T-helper 2 cell (primary cell): ENCODE measurements at places on chromosomes 6 and 20.

GRCh38 chr6:41318261-41318653, 17.2 kb upstream of the NCR2 start:
- no peak for DNase-seq

GRCh38 chr6:46015119-46015968, at the start of gene CLIC5:
TSS of gene CLIC5 (minus strand) at chr6:46015860. CDS start at chr6:46015542, 318 bp downstream.
- DNase-seq, result peak; percentile 37

GRCh38 chr20:35237486-35237885, 11.0 kb downstream of the MMP24 start:
- no peak for DNase-seq

DNA sequence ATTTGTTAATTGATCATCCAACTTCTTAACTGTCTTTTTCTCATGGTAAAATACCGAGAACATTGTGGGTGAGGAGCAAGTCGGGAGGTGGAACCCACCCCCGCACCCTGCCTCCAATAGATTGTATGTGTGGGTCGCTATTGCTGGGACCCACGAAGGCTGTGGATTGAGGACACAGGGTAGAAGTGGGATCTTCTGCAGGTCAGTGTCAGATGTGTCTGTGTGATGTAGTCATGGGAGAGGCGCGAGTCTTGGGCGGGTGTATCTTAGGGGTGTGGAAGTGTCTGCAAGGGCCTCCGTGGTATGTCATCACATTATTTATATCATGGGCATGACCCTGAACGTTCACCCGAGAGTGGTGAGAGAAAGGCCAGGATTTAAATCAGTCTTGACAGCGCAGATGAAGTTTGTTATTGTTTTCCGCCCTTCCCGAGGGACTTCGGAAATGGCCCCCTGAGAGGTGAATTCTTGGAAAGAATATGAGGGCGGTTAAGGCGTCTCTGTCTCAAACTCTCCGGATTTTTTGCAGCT, 472 bp upstream of the PAQR8 start:
- DNase-seq, result no peak

GRCh38 chr6:160393891-160394653, 45.9 kb downstream of the SLC22A3 start:
- DNase-seq, result no peak

- DNase-seq, result no peak
These were observed 431.4 kb upstream of the RUNX2 start for GRCh38 chr6:44896701-44897100.

DNA sequence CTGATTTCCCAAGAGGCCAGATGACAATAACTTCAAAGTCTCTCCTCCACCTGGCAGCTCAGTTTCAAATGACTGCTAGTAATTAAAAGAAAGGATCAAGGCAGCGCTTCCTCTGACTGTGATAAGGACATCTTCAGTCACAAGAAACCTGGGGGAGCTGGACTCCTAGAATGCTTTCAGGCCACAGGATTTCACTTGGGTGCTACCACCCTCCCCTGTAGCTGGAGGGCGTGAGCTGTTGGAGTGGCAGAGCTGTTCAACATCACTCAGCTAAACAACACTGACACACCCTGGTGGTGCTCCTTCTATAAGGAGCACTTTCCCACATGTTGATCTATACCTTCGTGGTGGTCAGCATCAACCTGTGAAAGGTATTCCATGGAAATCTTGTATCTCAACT, 2.2 kb upstream of the CNR1 start:
- DNase-seq, result no peak

DNA sequence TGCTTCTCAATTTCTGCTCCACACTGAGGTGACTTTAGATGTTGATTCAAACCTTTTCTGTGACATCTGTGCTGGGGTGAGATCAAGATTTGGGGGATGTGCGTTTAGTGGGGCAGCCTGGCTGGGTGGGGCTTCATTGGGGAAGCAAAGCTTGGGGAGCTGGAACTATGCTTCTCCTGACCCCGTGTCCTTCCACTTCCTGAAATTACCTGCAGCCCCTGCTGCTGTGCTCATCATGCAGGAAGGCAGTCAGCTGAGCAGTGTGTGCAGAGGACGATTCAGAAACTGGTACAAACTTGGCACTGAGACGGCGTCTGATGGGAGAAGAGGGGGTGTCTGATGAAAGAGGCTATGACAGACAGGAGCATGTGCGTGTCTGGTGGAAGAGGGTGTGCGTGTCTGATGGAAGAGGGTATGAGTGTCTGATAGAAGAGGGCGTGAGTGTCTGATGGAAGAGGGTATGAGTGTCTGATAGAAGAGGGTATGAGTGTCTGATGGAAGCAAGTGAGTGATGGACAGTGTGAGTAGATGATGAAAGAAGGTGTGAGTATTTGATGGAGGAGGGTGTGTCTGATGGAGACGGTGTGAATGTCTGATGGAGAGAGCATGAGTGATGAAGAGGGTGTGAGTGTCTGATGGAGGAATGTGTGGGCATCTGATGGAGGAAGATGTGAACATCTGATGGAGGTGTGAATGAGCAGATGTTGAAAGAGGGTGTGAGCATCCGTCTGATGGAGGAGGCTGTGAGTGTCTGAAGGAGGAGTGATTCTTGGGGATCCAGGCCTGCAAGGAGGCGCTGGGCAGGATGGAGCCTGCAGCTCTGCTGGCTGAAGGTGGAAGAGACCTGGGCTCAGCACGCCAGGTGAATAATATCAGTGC, 103.4 kb downstream of the SYCP2 start:
- no peak for DNase-seq

DNA sequence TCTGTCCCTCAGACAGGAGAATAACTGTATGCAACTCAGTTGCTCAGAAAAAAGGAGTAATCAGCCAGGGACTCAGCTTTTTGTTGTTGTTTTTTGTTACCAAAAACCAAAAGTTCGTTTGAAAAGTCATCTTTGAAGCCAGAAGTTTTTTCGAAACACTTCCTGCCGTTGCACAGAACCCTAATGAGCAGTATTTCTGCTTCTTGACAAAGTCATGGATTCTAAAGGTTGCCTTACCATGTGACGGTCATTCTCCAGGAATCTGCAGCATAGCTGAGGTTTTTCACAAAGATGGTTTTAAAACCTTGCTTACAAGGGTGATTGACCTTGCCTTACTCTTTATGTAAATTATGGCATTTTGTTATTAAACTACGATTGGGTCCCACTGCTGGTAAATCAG, 1.9 kb downstream of the RAB32 start:
- DNase-seq, result no peak

- no peak for DNase-seq
These were observed 143.6 kb downstream of the MRPL14 start for GRCh38 chr6:43983632-43984031.

DNA sequence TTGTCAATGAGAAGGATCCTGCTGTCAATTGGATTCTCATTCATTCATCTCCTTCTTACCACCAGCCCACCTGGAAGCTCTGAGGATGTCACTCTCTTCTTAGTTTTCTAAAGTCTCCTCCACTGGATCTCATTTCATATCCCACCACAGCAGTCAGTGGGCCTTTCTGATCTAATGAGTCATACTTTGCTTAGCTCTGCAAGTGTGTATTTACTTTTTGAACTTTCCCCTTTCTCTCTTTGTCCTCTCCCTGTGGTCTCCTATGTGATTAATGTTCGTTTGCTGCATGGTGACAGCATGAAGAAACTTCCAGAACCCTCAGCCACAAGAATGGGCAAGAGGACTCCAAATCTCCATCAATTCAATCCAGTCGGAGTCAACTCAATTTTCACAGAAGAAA, 63.6 kb upstream of the SYNDIG1 start:
- no peak for DNase-seq

GRCh38 chr20:52137850-52138249, 53.7 kb downstream of the ZFP64 start:
- DNase-seq, result no peak

- DNase-seq, result no peak
These were observed 116.3 kb upstream of the FKBP1C start for GRCh38 chr6:63094947-63095346.

- DNase-seq, result no peak
These were observed 465.1 kb upstream of the CHD6 start for GRCh38 chr20:42083280-42083679.

GRCh38 chr6:167329014-167329413, 4.1 kb downstream of the TTLL2 start:
- no peak for DNase-seq

- DNase-seq, result no peak
These were observed 40.7 kb downstream of the CPXM1 start for GRCh38 chr20:2759603-2760296.

DNA sequence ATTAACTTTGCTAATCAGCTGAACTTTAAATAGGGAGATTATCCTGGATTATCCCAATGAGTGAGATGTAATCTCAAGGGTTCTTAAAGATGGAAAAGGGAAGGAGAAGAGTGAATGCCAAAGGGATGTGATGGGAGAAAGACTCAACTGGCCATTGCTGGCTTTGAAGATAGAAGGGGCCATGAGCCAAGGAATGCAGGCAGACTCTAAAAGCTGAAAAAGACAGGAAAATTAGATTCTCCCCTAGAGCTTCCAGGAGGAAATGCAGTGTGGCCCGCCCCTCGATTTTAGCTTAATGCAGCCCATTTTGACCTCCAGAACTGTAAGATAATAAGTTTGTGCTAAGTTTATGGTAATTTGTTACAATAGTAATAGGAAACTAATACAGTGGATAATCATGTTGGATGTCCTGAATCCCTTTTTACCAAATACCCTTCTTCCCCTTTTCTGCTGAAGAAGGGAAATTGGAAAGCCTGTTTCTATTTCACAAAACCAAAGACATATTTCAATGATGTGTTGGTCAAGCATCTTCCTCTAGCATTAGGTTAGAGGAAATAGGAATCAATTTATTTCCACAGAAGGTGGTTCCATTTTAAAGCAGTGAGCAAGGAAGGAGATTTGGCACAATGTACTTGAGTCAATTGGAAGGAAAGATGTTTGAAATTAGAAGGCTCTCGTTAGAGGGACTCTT, 3.3 kb upstream of the HDDC2 start:
- no peak for DNase-seq

DNA sequence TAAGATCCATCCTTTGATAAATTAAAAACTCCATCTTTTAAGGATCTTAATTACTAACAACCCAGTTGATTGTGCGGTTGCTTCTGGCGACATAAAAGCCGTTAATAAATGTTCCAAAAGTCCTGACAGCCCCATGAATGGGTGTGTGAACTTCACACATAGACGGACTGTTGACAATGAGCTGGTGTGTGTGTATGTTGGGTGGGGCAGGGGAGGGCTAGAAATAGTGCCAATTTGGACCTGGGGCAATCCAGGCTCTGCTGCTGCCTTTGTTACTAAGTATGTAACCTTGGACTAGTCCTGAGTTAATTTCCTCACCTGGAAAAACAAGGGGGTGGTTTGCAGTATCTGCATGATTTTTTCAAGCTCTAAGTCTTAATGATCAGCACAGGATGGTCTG, 4.2 kb downstream of the MAS1 start:
- DNase-seq, result no peak

DNA sequence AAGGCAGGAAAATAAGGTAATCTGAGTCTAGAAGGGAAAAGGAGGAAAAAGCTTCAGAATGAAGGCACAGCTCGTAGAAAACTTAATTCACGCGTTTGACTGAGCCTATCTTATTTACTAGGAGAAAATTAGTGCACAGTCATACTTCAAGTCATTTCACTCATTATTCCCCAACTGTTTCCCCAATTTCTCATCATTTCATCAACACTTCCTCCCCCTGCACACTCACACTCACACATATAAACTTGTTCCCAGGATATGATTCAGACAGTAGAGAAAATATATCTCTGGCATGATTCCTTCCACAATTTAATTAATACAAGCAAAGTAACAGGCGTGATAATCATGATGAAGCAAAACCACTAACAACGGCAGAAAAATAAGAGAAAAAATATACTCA, 94.5 kb upstream of the F13A1 start:
- DNase-seq, result no peak

GRCh38 chr6:37006793-37007339, 1.4 kb downstream of the FGD2 start:
- no peak for DNase-seq

DNA sequence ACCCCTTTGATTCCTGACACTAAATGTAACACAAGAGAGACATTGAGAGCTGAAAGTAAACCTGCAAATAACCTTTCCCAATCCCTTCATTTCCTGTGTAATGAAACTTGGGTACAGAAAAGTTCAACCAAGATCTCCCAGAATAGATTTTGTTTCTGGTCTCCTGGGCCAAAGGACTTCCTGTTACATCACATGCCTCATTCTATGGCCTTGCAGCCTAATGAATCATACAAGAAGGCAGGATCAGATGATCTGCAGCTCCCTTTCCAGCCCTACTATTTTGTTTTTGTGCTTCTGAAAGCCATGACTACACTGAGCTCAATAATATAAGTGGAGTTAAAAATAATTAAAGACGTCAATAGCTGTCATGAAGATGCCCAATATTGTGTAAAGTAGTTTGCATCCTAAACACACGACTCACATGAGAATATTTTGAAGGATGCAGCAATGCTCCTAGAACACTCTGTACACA, 73.4 kb upstream of the NOX3 start:
- DNase-seq, result no peak

DNA sequence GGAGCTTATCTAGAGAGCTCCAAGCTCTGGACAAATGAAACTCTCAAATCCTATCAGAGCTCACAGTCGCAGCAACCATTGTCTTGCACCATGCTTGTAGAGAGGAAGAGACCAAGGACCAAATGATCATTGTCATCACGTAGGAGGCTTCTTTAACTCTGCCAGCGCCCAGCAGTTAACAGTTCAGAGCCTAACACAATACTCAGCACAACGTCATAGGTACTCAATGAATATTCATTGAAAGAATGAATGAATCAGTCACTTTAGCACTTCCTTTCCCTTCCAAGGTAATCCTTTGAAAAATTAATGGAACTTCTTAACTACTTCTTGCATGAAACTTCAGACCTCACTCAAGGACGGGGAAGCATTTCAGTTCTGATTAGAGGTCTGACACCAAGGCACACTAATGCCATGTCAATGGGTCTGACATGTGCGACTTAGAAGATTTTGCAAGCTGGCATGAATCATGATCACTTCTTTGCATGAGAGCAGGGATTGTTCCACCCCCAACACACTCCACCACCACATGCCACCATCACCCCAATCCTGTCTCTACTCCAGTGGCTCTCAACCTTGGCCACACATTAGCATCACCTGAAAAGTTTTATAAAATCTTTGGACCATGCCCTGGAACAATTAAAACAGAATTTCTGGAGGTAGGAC, 45.1 kb downstream of the KHDC1L start:
- DNase-seq, result no peak

DNA sequence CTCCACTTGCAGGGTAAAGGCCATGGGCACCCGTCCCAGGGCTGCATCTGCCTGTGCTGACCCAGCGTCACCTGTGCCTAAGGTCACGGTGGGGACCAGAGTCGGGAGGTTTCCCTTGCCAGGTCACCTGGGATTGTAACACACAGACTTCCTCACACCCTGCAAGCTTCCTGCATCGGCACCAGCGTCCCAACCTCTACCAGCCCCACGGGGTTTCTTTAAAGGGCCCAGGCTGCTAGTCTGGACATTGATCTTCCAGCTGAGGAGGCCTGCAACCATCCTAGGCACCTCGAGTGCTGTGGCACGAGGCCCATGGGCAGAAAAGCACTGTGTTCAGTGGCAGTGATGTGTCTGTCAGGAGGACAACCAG, 12.6 kb downstream of the ACSS1 start:
- DNase-seq, result no peak
